Activated CD4-positive, alpha-beta memory T cell treated with anti-CD3 and anti-CD28 coated beads for 36 hours (primary cell): ENCODE measurements at places on chromosomes 16 and 17. TPM values are rescaled to one million over a fixed set of nuclear protein-coding genes. Genes with fewer than 3 reads are reported as not detected.

Gene SERPINF2
- not detected for total RNA-seq

Gene RHBDF1
- total RNA-seq = not detected

Gene CEMP1
- not detected for total RNA-seq

Gene CES3
- 3.0 TPM for total RNA-seq

Gene FBXL16
- total RNA-seq = 14.1 TPM

Gene ESRP2
- 0.27 TPM for total RNA-seq

Gene HSPB9
- total RNA-seq = not detected

Gene CRHR1
- total RNA-seq = not detected

Gene TMEM208
- 36.7 TPM for total RNA-seq

Gene CCL16
- total RNA-seq = not detected

Gene FLYWCH2
- 19.4 TPM for total RNA-seq

Gene KRT24
- total RNA-seq = not detected

Gene SLFN5
- total RNA-seq = 51.2 TPM

Gene ASGR1
- 1.2 TPM for total RNA-seq

Gene VAC14
- total RNA-seq = 25.0 TPM

Gene SLC16A13
- total RNA-seq = 10.7 TPM

Gene G6PC3
- total RNA-seq = 20.7 TPM

Gene ENPP7
- not detected for total RNA-seq

Gene SSTR5
- total RNA-seq = not detected

Gene ARHGAP44
- total RNA-seq = not detected

Gene HOXB7
- 0.44 TPM for total RNA-seq

Gene PNPO
- 32.5 TPM for total RNA-seq

Gene CYB5B
- total RNA-seq = 152 TPM

Gene CACNG4
- not detected for total RNA-seq

Gene MXRA7
- 7.5 TPM for total RNA-seq

Gene G6PC1
- total RNA-seq = not detected

Gene CTRB2
- total RNA-seq = not detected
